ENCODE measurements at places on chromosomes 7 and 10. TPM values are rescaled to one million over a fixed set of nuclear protein-coding genes. Genes with fewer than 3 reads are reported as not detected.

GRCh38 chr7:73789051-73789450 is 19.0 kb upstream of the CLDN3 start:
- peaks cover under 1% of the 10 kb centered on the region for H3K27me3 ChIP-seq
- no peak overlapping the region for H3K27ac ChIP-seq
- no peaks in the 10 kb centered on the region for H3K36me3 ChIP-seq
- no peak overlapping the region for H3K4me3 ChIP-seq

DNA sequence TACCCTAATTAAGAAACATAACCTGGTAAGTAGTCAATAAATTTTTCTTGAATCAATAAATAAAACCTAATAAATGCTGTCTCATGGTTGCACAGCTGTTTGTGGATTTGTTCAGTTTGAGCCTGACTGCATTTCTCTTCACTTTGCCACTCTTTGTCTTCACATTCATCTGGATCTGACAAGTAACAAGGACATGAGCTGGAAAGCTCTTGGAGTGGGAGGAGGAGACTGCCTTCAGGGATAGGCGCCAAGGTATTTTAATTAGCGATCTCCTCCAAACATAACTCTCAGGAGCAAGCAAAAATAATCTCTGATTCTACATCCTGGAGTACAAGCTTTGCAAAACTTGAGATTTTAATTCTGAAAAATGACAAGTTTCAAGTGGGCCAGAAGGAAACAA is 251.0 kb downstream of the BMPER start:
- no peak overlapping the region for H3K27ac ChIP-seq
- no peak overlapping the region for H3K4me3 ChIP-seq
- no peaks in the 10 kb centered on the region for H3K4me1 ChIP-seq
- no peaks in the 10 kb centered on the region for H3K36me3 ChIP-seq
- no peaks in the 10 kb centered on the region for H3K27me3 ChIP-seq

DNA sequence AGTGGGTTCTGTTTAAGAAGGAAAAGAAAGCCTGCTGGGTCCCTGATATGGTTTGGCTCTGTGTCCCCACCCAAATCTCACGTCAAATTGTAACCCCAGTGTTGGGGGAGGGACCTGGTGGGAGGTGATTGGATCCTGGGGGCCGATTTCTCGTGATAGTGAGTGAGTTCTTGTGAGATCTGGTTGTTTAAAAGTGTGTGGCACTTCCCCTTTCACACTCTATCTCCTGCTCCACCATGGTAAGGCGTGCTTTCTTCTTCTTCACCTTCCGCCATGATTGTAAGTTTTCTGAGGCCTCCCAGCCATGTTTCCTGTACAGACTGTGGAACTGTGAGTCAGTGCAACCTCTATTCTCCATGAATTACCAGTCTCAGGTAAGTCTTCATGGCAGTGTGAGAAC is 42.6 kb downstream of the INPP5A start:
- H3K27me3 ChIP-seq, result peaks cover 16% of the 10 kb centered on the region
- H3K27ac ChIP-seq, result no peak overlapping the region
- H3K4me3 ChIP-seq, result no peak overlapping the region
- H3K4me1 ChIP-seq, result peaks cover 12% of the 10 kb centered on the region

GRCh38 chr7:155948845-155949244 is 136.6 kb upstream of the SHH start:
- no peaks in the 10 kb centered on the region for H3K4me1 ChIP-seq
- H3K27ac ChIP-seq, result no peak overlapping the region
- no peak overlapping the region for H3K4me3 ChIP-seq
- DNase-seq, result no peak

DNA sequence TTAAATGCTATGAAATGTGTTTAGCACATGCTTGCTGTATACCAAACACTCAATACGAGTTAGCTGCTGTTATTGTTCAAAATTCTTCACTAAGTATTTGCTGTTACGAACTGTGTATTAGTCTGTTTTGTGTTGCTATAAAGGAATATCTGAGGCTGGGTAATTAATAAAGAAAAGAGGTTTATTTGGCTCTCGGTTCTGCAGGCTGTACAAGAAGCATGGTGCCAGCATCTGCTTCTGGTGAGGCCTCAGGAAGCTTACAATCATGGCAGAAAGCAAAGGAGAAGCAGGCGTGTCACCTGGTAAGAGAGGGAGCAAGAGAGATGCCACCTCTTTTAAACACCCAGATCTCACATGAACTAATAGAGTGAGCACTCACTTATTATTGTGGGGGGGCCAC is 1.6 kb downstream of the UBE2D4 start:
- H3K27ac ChIP-seq, result no peak overlapping the region
- H3K4me3 ChIP-seq, result peak overlapping the region; percentile 70
- H3K4me1 ChIP-seq, result peaks cover 24% of the 10 kb centered on the region
- peaks cover 7% of the 10 kb centered on the region for H3K36me3 ChIP-seq
- no peak for DNase-seq
- H3K27me3 ChIP-seq, result no peaks in the 10 kb centered on the region

GRCh38 chr10:121879476-121879875 is 48.4 kb downstream of the ATE1 start:
- no peak overlapping the region for H3K27ac ChIP-seq
- no peak for DNase-seq
- H3K36me3 ChIP-seq, result peaks cover 13% of the 10 kb centered on the region
- H3K4me3 ChIP-seq, result no peak overlapping the region

GRCh38 chr7:131438969-131439368 is 111.3 kb downstream of the MKLN1 start:
- H3K36me3 ChIP-seq, result peaks cover 67% of the 10 kb centered on the region
- H3K27me3 ChIP-seq, result no peaks in the 10 kb centered on the region
- no peak overlapping the region for H3K4me3 ChIP-seq
- no peak overlapping the region for H3K27ac ChIP-seq
- H3K4me1 ChIP-seq, result peaks cover 5% of the 10 kb centered on the region

DNA sequence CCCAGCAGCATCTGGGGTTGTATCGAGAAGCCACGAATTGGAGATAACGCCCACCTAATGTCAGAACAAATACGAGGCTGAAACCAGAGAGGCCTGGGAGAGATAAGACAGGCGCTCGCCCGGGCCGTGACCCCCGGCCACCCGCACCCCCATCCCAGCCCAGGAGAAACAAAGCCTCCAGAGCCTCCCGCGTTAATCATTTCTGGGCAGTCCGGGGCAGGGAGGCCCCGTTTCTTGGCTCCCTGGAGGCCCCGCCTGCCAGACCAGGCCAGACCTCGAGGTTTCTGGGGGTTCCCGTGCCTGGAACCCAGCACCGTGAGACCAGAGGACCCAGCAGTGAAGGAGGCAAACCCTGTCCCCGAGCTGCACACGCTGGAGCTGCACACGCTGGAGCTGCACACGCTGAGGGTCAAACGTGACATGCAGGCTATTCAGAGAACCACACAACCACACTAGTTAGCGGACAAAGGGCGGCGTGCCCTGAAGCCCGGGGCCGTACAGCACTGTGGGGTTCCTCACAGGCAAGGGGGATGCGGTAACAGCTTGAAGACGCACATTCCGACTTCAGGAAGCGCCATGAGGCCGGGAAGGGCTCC is 53.4 kb downstream of the FOXL3 start:
- H3K36me3 ChIP-seq, result no peaks in the 10 kb centered on the region
- no peak overlapping the region for H3K27ac ChIP-seq
- no peak for DNase-seq
- no peak overlapping the region for H3K4me3 ChIP-seq

GRCh38 chr10:69549959-69550358 is 23.3 kb downstream of the NEUROG3 start:
- H3K36me3 ChIP-seq, result no peaks in the 10 kb centered on the region
- DNase-seq, result no peak
- no peak overlapping the region for H3K27ac ChIP-seq
- H3K27me3 ChIP-seq, result peaks cover 5% of the 10 kb centered on the region
- no peak overlapping the region for H3K4me3 ChIP-seq

DNA sequence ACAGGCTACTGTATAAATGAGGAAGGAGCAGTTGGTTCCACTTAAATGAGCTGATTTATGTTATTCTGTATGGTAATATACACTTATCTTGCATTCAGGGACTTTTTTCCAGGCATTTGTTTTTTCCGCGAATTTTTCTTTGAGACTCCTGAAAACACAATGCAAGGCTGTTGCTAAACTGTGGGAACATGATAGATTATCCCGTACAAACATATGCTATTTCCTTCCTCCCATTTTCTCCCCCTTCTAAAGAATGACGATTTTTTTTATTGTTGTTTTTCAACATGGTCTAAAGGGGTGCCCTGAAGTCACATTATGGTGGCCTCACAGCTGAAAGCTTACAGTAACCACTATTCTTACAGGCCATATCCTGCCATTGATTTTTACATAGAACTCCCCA is 523.9 kb upstream of the NRP1 start:
- no peaks in the 10 kb centered on the region for H3K36me3 ChIP-seq
- H3K27me3 ChIP-seq, result no peaks in the 10 kb centered on the region
- H3K4me3 ChIP-seq, result no peak overlapping the region
- H3K27ac ChIP-seq, result no peak overlapping the region
- DNase-seq, result no peak
- H3K4me1 ChIP-seq, result no peaks in the 10 kb centered on the region

- H3K36me3 ChIP-seq, result peaks cover 3% of the 10 kb centered on the region
- peaks cover 43% of the 10 kb centered on the region for H3K4me1 ChIP-seq
- no peak overlapping the region for H3K27ac ChIP-seq
- DNase-seq, result no peak
- no peak overlapping the region for H3K4me3 ChIP-seq
These were observed 7.6 kb upstream of the BPGM start for GRCh38 chr7:134639061-134639460.

GRCh38 chr7:68684996-68685395 is 913.3 kb upstream of the AUTS2 start:
- H3K36me3 ChIP-seq, result no peaks in the 10 kb centered on the region
- H3K4me3 ChIP-seq, result no peak overlapping the region
- no peaks in the 10 kb centered on the region for H3K27me3 ChIP-seq

DNA sequence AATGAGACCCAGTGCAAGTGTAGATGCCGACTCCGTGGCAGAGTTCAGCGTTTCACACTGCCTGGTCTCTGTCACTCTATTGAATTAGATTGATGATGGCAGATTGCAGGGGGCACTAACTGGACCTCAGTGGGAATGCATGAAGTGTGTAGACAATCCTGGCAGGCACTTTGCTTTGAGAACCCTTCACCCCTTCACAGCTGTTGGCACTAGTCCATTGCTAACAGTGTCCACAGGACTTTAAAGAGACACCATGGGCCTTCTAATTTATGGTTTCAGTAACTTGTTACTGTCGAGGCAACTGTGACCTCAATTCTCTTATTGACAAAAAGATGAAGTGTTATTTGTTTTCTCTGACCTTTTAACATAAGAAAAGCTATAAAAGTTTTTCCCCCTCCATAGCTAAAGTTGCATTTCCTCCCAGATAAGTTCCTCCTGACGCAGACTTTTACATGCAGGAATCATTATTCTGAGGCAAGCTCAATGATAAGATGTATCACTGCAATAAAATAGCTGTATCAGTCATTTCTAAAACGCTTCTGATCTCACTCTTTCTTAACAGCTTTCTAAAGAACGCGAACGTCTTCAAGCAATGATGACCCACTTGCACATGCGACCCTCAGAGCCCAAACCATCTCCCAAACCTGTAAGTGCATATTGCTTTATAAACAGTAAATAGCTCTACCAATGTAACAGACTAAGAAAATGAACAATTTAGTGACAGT is 238.9 kb downstream of the FOXP2 start:
- no peaks in the 10 kb centered on the region for H3K36me3 ChIP-seq
- H3K4me3 ChIP-seq, result no peak overlapping the region
- no peaks in the 10 kb centered on the region for H3K4me1 ChIP-seq
- H3K27ac ChIP-seq, result no peak overlapping the region

GRCh38 chr10:29627201-29628132 is 7.3 kb downstream of the SVIL start:
- no peaks in the 10 kb centered on the region for H3K27me3 ChIP-seq
- H3K4me1 ChIP-seq, result peaks cover 2% of the 10 kb centered on the region
- no peak overlapping the region for H3K27ac ChIP-seq
- H3K4me3 ChIP-seq, result no peak overlapping the region
- no peaks in the 10 kb centered on the region for H3K36me3 ChIP-seq

DNA sequence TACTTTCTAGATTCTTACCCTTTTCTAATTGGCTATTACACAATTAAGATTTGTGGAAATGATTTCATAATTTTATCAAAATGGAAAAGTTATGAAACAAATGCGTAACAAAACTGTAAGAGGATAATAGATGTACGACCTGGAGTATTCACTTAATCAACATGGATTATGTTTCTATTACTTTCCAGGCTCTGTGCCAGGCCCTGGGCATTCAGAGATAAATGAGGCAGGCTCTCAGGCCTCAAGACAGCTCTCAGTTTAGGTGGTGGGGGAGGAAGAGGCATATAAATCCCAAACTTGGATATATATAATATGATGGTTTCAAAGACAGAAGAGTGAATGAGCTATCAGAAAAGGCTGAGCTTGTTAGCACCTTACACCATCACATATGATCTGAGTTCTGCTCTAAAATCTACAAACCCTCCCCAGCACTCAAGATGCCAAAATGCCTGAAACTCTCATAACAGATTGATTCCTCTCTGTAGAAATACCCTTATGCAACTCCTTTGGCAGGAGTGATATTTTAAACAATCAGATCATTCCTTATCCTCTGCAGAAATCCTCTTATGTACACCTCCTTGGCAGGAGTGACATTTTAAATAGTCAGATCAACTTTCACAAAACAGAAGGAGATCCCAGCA is 42.5 kb downstream of the ACBD5 start:
- DNase-seq, result no peak
- no peak overlapping the region for H3K4me3 ChIP-seq
- no peaks in the 10 kb centered on the region for H3K27me3 ChIP-seq

GRCh38 chr7:23385140-23385539 is 85.2 kb downstream of the IGF2BP3 start:
- H3K27me3 ChIP-seq, result no peaks in the 10 kb centered on the region
- H3K4me3 ChIP-seq, result no peak overlapping the region
- H3K27ac ChIP-seq, result no peak overlapping the region
- peaks cover 42% of the 10 kb centered on the region for H3K36me3 ChIP-seq

GRCh38 chr7:134722786-134723322 is 56.6 kb upstream of the CALD1 start:
- H3K27ac ChIP-seq, result no peak overlapping the region
- H3K4me1 ChIP-seq, result peaks cover 21% of the 10 kb centered on the region
- peaks cover 12% of the 10 kb centered on the region for H3K36me3 ChIP-seq
- DNase-seq, result no peak
- no peaks in the 10 kb centered on the region for H3K27me3 ChIP-seq

DNA sequence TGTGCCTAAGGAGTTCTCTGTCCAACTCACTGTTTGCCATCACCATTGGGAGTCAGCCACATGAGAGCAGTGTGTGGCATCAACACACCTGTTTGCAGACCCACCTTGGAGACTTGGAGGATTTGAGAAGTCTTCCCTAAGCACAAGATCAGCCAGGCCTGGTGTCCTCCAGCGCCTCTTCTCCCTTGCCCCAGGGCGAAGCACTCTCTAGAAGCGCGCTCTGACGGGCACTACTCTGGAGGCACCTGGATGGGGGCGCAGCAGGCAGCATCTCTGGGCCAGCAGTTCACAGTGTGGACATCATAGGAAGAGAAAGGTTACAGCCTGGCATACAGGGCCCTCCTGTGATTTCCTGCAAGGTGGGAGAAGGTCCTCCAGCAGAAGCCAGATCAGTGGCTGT is 289.3 kb downstream of the CELF2 start:
- H3K27me3 ChIP-seq, result no peaks in the 10 kb centered on the region
- no peak overlapping the region for H3K4me3 ChIP-seq
- peaks cover 100% of the 10 kb centered on the region for H3K36me3 ChIP-seq
- peak overlapping the region; percentile 33 for H3K27ac ChIP-seq
- H3K4me1 ChIP-seq, result peaks cover 15% of the 10 kb centered on the region

STMP1 gene
- total RNA-seq, result 25.1 TPM

GRCh38 chr7:140625908-140626868 is 14.4 kb downstream of the DENND2A start:
- DNase-seq, result no peak
- H3K4me3 ChIP-seq, result no peak overlapping the region
- no peak overlapping the region for H3K27ac ChIP-seq
- no peaks in the 10 kb centered on the region for H3K36me3 ChIP-seq
- H3K4me1 ChIP-seq, result peaks cover 3% of the 10 kb centered on the region

CHST3 gene
- 0.52 TPM for total RNA-seq

All from activated T-helper 2 cell treated with anti-CD3 and anti-CD28 coated beads, Interferon-gamma antibody, Interleukin-2, Interleukin-4, amounts not matched to agents 10 μg/mL and 5 μg/mL and 100 μg/mL, durations not matched to agents 14 hours and 24 hours and 36 hours (primary cell).